ENCODE measurements at places on chromosomes 7 and 10. TPM values are rescaled to one million over a fixed set of nuclear protein-coding genes. Genes with fewer than 3 reads are reported as not detected.

Gene NEUROG3
- not detected for total RNA-seq

Gene CYP26C1
- 0.19 TPM for total RNA-seq

Gene HDAC9
- 64.8 TPM for total RNA-seq

Gene NOC3L
- 42.0 TPM for total RNA-seq

- H3K4me1 ChIP-seq: peaks cover 29% of the 10 kb centered on the region
- H3K27ac ChIP-seq: no peak overlapping the region
- H3K4me3 ChIP-seq: no peak overlapping the region
- H3K36me3 ChIP-seq: no peaks in the 10 kb centered on the region
Measured at GRCh38 chr10:110425684-110426293, 71.9 kb upstream of the DUSP5 start.

GRCh38 chr10:72637398-72637857, 11.5 kb upstream of the MICU1 start:
- H3K4me3 ChIP-seq: no peak overlapping the region
- H3K27ac ChIP-seq: no peak overlapping the region
- no peaks in the 10 kb centered on the region for H3K27me3 ChIP-seq
- no peak for DNase-seq
- H3K36me3 ChIP-seq: no peaks in the 10 kb centered on the region
- no peaks in the 10 kb centered on the region for H3K4me1 ChIP-seq

GRCh38 chr7:106126170-106126938, 14.2 kb upstream of the SYPL1 start:
- H3K27ac ChIP-seq: no peak overlapping the region
- no peaks in the 10 kb centered on the region for H3K36me3 ChIP-seq
- peak; percentile 58 for DNase-seq
- H3K27me3 ChIP-seq: no peaks in the 10 kb centered on the region

DNA sequence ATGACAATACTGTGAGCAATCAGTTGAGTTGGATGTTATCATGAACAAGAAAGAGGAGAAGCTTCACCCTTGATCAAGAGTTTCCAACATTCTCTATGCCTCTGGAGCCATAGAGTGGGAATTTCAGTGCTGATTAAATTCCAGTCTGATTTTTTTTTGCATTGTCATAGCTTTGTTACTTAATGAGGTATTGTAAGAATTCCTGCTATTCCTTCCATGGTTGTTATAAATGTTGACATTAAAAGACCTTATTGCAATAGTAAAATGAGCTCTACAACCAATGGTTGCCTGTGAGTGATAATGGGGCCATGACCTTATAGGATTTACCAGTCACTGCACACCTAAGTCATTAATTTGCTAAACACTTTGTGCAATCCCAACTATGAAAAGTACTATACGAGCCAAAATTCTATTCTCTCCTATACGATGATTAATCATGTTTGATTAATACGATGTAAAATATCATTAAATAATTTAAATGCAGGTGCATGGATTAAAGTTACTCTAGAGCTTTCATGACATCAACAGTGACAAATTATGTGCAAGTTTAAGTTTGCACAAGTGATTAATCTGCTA, 353.2 kb upstream of the KLF6 start:
- H3K4me3 ChIP-seq: no peak overlapping the region
- DNase-seq: no peak
- H3K4me1 ChIP-seq: peaks cover 20% of the 10 kb centered on the region
- no peak overlapping the region for H3K27ac ChIP-seq

Measured in B cell (primary cell).